ENCODE measurements at places on chromosomes 16 and 17.

DNA sequence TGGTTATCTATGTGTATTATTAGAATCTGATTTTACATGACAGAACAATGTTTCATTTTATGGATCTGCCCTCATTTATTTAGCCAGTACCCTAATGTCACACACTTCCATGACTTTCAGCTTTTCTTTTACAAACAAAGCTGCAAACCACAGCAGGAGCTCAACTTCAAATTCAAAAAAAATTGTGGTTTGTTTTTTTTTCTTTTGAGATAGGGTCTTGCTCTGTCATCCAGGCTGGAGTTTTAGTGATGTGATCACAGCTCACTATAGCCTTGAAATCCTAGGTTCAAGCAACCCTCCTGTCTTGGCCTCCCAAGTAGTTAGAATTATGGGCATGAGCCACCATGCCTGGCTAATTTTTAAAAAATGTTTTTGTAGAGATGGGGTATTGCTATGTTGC lies 8.2 kb upstream of the MPRIP start:
- DNase-seq = no peak

DNA sequence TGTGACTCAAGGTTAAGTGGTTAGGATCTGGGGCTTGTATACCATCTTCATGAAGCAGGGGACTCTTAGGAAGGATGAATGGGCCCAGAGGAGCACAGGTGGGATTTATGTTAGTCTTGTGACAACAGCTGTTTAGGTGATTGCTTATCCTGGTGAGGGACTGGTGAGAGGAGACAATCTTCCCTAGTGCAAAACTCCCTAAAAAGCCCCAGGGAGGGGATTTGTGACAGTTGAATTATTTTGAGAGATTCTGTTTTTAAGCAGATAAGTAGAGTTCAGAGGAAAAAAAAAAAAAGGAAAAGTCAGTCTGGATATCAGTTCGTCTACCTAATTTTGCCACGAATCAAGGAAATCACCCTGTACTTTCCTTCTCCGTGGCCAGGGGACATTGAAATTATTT lies 35.1 kb upstream of the SEC14L1 start:
- no peak for DNase-seq

DNA sequence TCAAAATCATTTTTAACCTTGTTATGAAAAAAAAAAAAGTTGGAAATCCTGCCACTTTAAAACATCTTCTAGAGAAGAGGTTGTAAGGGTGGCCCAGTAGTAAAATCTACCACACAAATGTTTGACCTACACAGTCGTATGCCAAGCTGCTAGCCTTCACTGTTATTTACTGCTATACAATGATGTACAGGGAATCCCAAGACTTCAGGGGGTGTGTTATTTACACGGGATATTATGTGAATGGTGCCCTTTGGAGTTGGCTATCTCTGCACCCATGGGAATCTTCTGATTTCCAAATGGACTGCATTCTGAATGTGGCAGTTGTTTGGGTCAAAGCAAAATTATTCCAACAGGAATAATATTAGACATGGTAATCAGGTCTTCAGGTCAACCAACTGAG lies 45.9 kb downstream of the STH start:
- no peak for DNase-seq

DNA sequence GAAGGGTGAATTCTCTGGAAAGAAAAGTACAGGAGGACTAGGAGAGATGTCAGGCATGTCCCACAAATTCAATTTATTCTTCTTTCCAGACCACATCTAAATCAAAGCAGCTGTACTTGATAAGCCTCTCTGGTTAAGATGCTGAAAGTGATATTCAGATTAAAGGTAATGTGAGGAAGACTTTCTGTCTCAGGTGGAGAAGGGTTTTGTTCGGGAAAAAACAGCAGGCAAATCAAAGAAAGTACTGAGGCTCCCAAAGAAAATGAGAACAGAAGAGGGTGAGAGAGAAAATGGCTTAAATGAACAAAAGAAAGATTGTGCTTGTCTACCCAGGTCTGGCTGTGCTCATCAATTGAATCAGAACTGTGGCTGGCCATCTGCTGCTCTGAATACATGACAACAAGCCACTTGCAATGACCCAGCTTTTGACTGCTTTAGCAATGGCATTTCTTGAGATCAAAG lies 55.6 kb downstream of the MMD start:
- no peak for DNase-seq

All from Right ventricle myocardium superior (tissue), 1 donor.